ENCODE measurements at places on chromosomes 7 and 10. TPM values are rescaled to one million over a fixed set of nuclear protein-coding genes. Genes with fewer than 3 reads are reported as not detected.

GRCh38 chr7:151372612-151373265, 31.1 kb downstream of the NUB1 start:
- H3K27ac ChIP-seq, result no peak overlapping the region
- DNase-seq, result peak; percentile 3
- peaks cover 5% of the 10 kb centered on the region for H3K4me1 ChIP-seq
- no peaks in the 10 kb centered on the region for H3K27me3 ChIP-seq
- H3K36me3 ChIP-seq, result peaks cover 9% of the 10 kb centered on the region

GRCh38 chr10:31197886-31198285, 121.1 kb upstream of the ZEB1 start:
- no peak overlapping the region for H3K4me3 ChIP-seq
- H3K4me1 ChIP-seq, result no peaks in the 10 kb centered on the region
- H3K27me3 ChIP-seq, result no peaks in the 10 kb centered on the region

DNA sequence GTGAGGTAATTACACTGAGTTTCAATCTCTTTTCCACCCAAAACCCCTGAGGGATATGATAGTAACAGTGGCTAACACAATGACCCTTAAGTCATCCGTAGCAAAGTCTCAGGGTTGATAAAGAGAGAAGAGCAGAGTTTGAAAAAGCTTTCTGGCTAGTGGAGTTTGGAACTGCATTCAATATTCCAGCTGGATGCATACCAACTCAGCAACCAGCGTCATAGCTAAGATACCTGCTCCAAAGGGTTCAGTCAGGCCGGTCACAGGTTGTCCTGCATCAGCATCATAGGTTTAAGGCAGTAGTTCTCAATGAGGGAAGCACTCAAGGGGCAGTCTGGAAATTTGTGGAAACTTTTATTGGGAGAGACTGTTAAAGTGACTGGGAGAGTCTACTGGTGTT, 93.5 kb downstream of the CNOT4 start:
- peaks cover 12% of the 10 kb centered on the region for H3K36me3 ChIP-seq
- peaks cover 8% of the 10 kb centered on the region for H3K4me1 ChIP-seq
- H3K27me3 ChIP-seq, result no peaks in the 10 kb centered on the region
- no peak overlapping the region for H3K27ac ChIP-seq

GRCh38 chr7:130881091-130881798, 147.2 kb upstream of the KLF14 start:
- H3K4me1 ChIP-seq, result peaks cover 59% of the 10 kb centered on the region

- no peaks in the 10 kb centered on the region for H3K36me3 ChIP-seq
- H3K4me1 ChIP-seq, result no peaks in the 10 kb centered on the region
- no peak for DNase-seq
- no peak overlapping the region for H3K4me3 ChIP-seq
- peaks cover 5% of the 10 kb centered on the region for H3K27me3 ChIP-seq
Observed at GRCh38 chr7:108368466-108368865, 87.8 kb downstream of the NRCAM start.

- H3K27me3 ChIP-seq, result peaks cover 29% of the 10 kb centered on the region
- no peaks in the 10 kb centered on the region for H3K36me3 ChIP-seq
- no peak overlapping the region for H3K27ac ChIP-seq
- no peaks in the 10 kb centered on the region for H3K4me1 ChIP-seq
- no peak overlapping the region for H3K4me3 ChIP-seq
Observed at GRCh38 chr7:148395990-148396716, 194.4 kb upstream of the C7orf33 start.

DNA sequence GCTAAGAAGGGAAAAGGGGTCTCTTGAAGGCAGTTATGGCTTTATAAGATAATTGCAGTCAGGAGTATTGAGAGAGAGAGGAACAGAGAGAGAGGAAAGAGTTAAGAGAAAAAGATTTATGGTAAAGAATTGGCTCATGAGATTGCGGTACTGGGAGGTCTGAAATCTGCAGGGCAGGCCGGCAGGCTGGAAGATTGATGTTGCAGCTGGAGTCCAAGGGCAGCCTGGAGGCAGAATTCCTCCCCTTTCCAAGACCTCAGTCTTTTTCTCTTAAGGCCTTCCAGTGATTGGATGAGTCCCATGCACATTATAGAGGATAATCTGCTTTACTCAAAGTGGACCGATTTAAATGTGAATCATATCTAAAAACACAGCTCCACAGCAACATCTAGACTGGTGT, 68.4 kb downstream of the HACD1 start:
- H3K4me1 ChIP-seq, result no peaks in the 10 kb centered on the region
- no peak overlapping the region for H3K4me3 ChIP-seq
- H3K36me3 ChIP-seq, result no peaks in the 10 kb centered on the region
- no peak for DNase-seq
- H3K27ac ChIP-seq, result no peak overlapping the region

- no peaks in the 10 kb centered on the region for H3K36me3 ChIP-seq
- no peak overlapping the region for H3K4me3 ChIP-seq
Observed at GRCh38 chr7:51634025-51634424, 317.4 kb upstream of the COBL start.

CFAP46 gene
- total RNA-seq, result 0.07 TPM

METTL27 gene
- total RNA-seq, result 1.7 TPM

DRGX gene
- total RNA-seq, result not detected

HOXA10 gene
- total RNA-seq, result not detected

ODAD2 gene
- 0.10 TPM for total RNA-seq

SMO gene
- 0.21 TPM for total RNA-seq

TRIM50 gene
- total RNA-seq, result not detected

TSPAN12 gene
- total RNA-seq, result not detected

IGFBP1 gene
- total RNA-seq, result not detected

ARHGAP12 gene
- 4.0 TPM for total RNA-seq
